Activated CD4-positive, CD25-positive, alpha-beta regulatory T cell treated with anti-CD3 and anti-CD28 coated beads, Interleukin-2, amount 50 U/mL, for 16 hours (primary cell): ENCODE measurements at places on chromosomes 7 and 10.

GRCh38 chr10:52443419-52444388 is 129.6 kb downstream of the DKK1 start:
- no peak for DNase-seq

DNA sequence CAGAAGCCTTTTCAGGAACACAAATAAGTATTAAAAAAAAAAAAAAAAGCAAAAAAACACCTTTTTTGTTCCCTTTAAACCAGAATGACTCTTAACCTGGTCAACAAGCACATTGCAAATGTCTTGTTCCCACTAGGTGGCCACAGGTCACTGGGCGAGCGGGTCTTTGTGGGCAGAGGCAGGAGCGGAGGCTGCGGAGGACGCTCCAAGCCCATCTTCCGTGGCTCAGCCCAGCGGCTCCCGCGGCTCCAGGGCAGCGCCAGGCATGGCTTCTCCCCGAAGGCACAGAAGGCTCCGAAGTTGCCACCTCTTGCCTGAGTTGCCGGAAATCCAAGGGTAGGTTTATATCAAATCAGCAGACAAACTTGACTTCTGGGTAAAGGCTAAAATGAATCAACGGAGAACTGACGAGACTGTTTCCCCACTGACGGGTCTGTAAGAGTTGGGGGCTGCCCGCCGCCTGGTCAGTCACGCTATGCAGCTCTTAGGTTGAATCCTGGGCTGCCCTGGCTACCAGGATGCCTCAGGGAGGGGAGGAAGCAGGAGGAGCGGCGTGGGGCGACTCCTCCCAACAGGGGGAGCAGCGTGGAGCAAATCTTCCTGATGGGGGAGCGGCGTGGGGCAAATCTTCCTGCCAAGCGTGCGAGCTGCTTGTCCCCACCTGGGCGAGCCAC is 144.5 kb downstream of the PTPRN2 start:
- no peak for DNase-seq

DNA sequence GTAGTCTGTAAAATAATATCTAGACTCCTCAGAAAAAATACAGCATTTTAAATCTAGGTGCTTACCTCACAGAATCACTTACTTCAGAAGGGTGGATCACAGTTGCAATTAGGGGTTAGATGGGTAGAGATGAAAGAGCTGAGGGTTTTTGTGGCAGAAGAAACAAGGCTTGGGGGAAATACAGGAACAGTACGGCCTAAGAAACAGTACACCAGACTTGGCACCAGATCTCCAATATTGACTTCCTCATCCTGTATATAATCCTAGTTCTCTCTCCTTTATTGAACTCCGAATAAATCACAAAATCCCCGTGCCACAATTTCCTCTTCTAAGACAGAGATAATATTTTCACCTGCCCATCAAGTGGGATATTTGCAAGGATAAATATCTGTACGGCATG is 14.3 kb downstream of the CEP41 start:
- DNase-seq, result no peak

DNA sequence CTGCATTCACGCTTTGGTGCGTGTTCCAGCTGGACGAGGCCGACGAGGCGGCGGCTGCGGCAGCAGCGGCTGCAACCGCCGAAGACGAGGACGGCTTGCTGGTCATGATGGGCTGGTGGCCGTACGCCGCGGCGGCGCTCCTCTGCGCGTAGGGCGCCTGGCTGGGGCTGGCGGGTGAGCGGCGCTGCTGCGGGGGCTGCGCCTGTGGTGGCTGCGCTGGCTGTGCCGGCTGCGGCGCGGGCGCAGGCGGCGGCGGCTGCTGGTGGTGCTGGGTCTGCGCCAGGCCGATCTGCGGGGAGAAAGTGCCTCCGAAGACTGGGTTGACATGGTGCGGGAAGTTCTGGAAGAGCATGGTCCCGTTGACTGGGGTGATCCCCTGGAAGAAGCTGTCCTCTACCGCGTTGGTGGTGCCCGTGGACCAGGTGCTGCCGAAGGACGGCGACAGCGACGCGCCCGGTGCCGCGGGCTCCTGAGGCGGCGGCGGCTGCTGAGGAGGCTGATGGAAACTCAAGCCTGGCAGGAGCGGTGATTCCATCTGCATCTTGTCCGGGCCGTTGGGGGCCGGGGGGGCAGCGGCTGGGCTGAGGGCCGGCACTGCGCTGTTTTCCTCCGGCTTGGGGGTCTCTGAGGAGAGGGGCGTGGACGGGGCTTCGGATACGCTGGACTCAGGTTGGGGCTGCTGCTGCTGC is 51.1 kb downstream of the CPEB3 start:
- no peak for DNase-seq

GRCh38 chr10:128083191-128083895 is 42.9 kb downstream of the MKI67 start:
- no peak for DNase-seq

GRCh38 chr7:98872328-98872924 is 2.6 kb upstream of the TMEM130 start:
- DNase-seq, result no peak

GRCh38 chr10:97210543-97210960 is 24.8 kb upstream of the SLIT1 start:
- DNase-seq, result peak; percentile 39

- DNase-seq, result no peak
Observed at GRCh38 chr10:44312401-44312800, 72.5 kb downstream of the CXCL12 start.

GRCh38 chr10:128345353-128345752 is 219.1 kb upstream of the MKI67 start:
- no peak for DNase-seq

- DNase-seq, result no peak
Observed at GRCh38 chr10:17488848-17489247, 34.5 kb upstream of the ST8SIA6 start.

DNA sequence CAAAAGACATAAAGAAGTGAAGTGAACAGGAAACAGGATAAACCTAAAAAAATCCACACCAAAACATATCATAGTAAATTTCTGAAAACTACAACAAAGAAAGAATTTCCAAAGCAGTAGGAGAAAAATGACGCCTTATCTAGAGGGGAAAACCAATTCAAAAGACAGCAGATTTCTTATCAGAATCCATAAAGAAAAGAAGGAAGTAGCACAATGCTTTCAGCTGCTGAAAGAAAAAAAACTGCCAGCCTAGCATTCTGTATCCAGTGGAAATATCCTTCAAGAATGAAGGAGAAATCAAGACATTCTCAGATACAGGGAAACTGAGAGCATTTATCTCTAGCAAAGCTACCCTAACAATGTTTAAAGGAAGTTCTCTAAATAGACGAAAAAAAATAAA is 37.8 kb downstream of the PDLIM1 start:
- no peak for DNase-seq

GRCh38 chr7:78195281-78195680 is 396.7 kb downstream of the PHTF2 start:
- DNase-seq, result no peak

GRCh38 chr7:27312820-27313219 is 70.2 kb downstream of the EVX1 start:
- no peak for DNase-seq

- no peak for DNase-seq
Observed at GRCh38 chr7:116526897-116527296, 2.1 kb downstream of the CAV1 start.

GRCh38 chr10:100551196-100551595 is 15.5 kb downstream of the HIF1AN start:
- no peak for DNase-seq
